Fibroblast of the aortic adventitia (primary cell): ENCODE measurements at places on chromosomes 7 and 10. TPM values are rescaled to one million over a fixed set of nuclear protein-coding genes. Genes with fewer than 3 reads are reported as not detected.

Gene OPALIN
- total RNA-seq, result not detected in 2 replicates

GRCh38 chr10:71221586-71222202, 9.3 kb downstream of the UNC5B start:
- DNase-seq, result peak; percentile 28

DNA sequence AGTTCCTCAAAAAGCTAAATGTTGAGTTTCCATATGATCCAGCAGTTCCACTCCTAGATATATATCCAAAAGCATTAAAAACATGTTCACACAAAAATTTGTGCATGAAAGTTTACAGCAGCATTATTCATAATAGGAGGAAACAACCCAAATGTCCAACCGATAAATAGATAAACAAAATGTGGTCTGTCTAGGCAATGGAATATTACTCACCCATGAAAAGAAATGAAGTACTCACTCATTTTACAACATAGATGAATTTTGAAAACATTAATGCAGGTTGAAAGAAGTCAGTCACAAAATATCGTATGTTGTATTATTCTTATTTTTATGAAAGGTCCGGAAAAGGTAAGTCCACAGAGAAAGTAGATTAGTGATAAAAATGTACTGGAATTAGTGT, 34.0 kb downstream of the BMPR1A start:
- DNase-seq, result no peak

DNA sequence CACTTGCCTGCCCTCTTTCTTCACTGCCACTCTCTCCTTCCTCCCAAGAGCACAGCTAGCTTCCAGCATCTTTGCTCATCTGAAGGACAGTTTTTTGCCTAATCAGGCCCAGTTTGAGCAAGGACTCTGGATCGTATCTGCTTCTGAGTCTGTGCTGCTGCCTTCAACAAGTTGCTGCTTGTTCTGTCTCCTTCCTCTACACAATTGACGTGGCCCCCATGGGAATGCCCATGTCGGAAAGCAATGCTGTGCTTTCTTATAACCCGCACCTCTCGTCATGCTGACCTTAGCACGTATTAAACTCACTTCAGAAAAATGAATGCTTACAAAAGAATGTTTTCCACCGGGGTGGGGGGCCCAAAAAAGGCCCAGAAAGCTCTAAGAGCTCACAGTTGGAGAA, 324.7 kb upstream of the C7orf33 start:
- no peak for DNase-seq

GRCh38 chr7:17989546-17989945, 38.1 kb downstream of the PRPS1L1 start:
- no peak for DNase-seq

DNA sequence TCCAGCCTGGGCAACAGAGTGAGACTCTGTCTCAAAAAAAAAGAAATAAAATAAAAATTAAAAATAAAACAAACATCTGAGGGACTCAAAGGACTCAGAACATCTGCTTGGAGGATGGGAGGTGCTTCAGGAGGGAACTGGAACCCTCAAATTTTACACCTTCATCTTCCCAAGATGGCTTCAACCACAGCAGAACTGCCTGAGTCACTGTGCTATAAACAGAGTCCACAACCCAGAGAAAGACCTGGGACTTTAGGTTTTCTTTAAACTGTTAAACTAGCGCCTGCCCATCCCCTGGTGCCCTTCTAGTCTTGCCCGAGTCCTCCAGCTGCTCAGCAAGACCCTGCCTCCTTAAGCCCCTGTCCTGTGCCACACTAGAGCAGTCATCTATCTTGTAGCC, 40.8 kb downstream of the RGS10 start:
- no peak for DNase-seq

DNA sequence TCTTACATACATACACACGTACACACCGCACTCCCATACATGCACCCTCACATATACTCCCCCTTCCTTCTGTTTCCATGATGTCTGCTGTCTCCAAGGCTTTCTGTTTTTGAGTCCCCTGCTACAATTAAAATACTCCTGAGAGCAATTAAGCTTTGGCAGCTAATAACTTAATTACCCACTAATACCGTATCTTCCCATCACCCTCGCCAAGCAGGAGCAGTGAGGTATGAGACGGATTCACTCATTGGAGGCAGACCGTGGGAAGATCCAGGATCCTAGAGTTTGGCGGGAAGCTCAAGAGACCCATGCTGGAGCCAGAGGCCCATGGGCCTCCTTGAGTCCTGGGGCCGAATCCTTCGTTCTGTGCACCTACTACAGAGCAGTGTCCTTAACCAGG, 1.7 kb upstream of the CALN1 start:
- no peak for DNase-seq

DNA sequence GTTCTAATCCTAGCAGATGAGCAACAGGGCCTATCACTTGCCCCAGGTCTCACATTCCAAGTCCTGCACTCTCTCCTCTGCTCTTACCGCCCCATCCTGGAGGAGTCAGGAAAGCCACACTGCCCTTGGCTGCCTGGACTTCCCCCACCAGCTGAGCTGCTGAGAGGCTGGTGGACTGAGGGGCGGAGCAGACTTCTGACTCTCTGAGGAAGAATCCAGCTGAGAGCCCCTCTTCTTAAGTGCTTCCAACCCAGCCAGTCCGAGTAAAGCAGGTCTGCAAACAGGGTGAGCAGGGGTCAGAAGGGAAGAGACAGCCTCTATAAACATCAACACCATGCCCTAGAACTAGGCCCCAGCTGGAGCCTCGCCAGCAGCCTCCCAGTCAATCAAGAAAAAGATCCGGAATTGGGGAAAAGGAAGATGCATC, 92.4 kb upstream of the TMEM72 start:
- no peak for DNase-seq

DNA sequence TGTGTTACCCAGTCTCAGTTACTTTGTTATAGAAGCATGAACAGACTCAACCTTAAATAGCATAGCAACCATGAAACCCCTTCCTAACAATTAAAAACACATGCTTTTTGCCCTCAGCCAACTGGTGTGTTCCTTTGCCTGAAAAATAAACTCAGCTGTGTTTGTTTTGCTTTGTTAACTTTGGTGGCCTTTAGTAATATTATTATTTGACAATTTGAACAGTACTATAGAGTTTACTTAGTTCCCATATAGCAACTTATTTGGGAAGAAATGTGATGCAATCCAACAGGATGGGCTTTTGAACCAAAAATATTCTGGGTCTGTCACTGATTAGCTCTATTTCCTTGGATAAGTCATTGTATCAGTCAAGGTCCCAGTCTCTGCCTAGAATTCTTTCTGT, 22.5 kb upstream of the MKLN1 start:
- no peak for DNase-seq

Gene OR6V1
- total RNA-seq, result not detected in 2 replicates

Gene FEZF1
- total RNA-seq, result not detected in 2 replicates

- no peak for DNase-seq
These were observed 73.8 kb downstream of the RGS10 start for GRCh38 chr10:119468542-119469324.

GRCh38 chr10:133338080-133339071, 1.7 kb upstream of the CALY start:
- DNase-seq, result no peak

GRCh38 chr10:35225204-35225603, 98.6 kb downstream of the CREM start:
- no peak for DNase-seq

DNA sequence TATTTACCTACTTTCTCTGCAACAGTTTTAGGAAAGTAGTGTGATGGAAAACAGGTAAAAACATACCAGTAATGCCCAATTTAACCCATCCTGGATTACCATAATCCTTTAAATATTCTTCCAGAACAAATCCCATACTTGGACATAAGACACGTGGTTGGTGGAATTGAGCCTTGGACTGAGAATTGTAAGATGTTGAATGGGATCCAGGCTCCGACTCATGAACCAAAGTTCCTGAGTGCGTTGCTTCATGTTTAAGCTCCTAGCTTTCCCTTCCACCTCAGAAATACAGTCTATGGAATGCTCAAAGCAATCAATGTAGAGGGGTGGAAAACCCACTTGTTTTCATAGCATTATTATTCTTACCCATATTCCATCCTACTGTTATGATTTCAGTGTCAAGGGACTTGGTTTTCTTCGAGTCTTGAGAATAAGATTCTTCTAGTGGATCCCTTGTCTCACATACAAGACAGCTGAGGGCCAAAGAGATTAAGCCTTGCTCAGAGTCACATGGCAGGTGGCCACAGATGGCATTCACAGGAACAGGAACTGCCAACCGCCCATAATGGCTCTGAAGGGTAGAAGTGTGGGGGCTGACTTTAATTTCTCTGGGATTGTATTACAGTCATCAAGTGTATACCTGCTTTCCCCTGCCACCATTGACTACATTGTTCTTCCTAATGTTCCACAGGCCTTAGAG, 171.2 kb downstream of the GFRA1 start:
- DNase-seq, result no peak

GRCh38 chr7:151689196-151689971, 169.7 kb upstream of the RHEB start:
- no peak for DNase-seq

- no peak for DNase-seq
These were observed 162.8 kb downstream of the USP6NL start for GRCh38 chr10:11448545-11449244.

Gene CAMK2G
- total RNA-seq, result 25.8 and 31.2 TPM in 2 replicates

GRCh38 chr7:45697576-45698136, 123.5 kb downstream of the ADCY1 start:
- no peak for DNase-seq

- DNase-seq, result peak; percentile 85
These were observed 65.9 kb downstream of the CLIP2 start for GRCh38 chr7:74355091-74355490.

DNA sequence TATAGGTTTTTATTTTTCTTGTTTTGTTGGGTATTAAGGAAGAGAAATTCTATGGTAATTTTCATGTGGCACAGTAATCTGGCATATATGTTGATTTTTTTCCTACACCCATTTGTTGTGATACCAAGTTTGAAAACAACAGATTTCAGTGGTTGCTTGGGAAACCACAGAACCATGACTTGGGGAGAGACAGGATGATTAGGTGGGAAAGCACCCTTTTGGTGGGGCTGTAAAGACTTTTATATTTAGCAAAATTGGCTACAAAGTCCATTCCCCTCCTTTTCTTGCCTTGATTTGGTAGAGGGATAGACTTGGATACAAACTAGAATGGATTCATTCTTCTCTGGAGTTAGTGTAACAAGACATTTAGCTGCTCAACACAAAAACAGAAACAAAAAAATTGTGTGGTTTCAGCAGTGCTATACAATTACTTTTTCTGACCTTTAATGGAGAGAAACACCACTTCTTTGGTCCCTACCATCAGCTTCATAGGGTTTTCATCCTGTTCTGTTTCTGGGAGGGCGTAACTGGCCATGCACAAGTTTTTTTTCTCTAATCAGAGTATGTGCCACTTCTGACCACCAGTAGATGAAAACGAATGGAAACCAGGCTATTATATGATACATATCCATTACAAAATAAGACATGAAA, 52.7 kb downstream of the FIGNL1 start:
- DNase-seq, result no peak

Gene UTF1
- not detected in 2 replicates for total RNA-seq

DNA sequence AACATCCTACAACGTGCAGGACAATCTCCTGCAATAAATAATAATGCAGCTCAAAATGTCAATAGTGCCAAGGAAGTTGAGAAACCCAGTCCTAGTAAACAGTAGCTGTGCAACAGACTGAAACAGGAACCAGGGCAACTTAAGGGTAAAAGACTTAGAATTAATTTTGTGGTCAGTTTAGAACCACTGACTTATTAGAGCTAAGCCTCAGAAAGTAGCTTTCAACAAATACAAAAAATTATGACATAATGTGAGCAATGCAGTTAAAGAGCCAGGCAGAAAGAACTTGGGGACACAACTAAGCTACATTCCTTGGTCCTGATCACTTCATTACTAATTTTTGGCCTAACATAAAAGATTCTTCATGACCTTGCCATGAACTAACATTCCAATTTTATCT, 195.4 kb downstream of the MACC1 start:
- no peak for DNase-seq

GRCh38 chr10:125911145-125911544, 14.8 kb downstream of the FANK1 start:
- DNase-seq, result no peak

DNA sequence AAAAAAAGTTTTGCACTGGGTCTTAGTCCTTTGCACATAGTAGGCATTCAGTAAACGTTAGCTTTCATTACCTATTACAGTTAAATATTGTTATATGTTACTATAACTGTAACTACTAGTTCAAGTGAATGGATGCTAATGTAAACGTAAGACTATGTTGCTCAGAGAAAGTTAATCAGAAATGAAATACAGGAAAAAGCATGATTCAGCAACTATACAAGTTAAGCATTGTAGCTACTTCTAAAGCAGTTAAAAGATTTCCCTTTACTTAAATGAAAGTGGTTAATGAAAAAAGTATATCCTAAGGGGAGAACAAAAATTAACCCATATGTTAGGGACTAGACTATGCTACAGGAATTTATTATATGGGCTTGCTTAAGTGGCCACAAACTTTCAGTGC, 121.2 kb downstream of the SKAP2 start:
- DNase-seq, result no peak

Gene FGFR2
- total RNA-seq, result not detected in 2 replicates

GRCh38 chr7:120981117-120981516, 7.4 kb upstream of the CPED1 start:
- DNase-seq, result no peak

- DNase-seq, result no peak
These were observed 89.6 kb downstream of the SVIL start for GRCh38 chr10:29545122-29545521.
